IMR-90 (cell line): ENCODE measurements at places on chromosomes 2 and 18. TPM values are rescaled to one million over a fixed set of nuclear protein-coding genes. Genes with fewer than 3 reads are reported as not detected.

- no peaks in the 10 kb centered on the region for H3K27me3 ChIP-seq
- H3K27ac ChIP-seq: no peak overlapping the region
- H3K36me3 ChIP-seq: no peaks in the 10 kb centered on the region
- peaks cover 5% of the 10 kb centered on the region for H3K4me1 ChIP-seq
- peak; percentile 36 for DNase-seq
Observed at GRCh38 chr2:164917296-164917903, 37.9 kb downstream of the SLC38A11 start.

- no peak overlapping the region for H3K4me3 ChIP-seq
- no peak overlapping the region for H3K27ac ChIP-seq
- H3K4me1 ChIP-seq: peaks cover 4% of the 10 kb centered on the region; the same call in 1 of the 2 replicates
- no peaks in the 10 kb centered on the region for H3K36me3 ChIP-seq
Observed at GRCh38 chr2:9152975-9153642, 53.5 kb upstream of the ASAP2 start.

DNA sequence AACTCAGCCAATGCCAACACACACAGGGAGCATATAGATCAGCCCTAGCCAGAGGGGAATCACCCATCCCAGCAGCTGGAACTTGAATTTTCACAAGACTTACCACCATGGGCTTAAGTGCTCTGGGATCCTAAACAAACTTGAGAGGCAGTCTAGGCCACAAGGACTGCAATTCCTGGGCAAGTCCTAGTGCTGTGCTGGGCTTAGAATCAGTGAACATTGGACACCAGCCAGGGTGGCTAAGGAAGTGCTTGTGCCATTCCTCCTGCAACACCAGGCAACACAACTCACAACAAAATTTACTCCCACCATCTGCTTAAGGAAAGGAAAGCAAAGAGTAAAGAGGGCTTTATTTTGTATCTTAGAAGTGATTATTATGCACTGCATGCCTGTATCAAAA is 38.9 kb downstream of the SRD5A2 start:
- H3K36me3 ChIP-seq: no peaks in the 10 kb centered on the region
- H3K27ac ChIP-seq: no peak overlapping the region
- no peak overlapping the region for H3K4me3 ChIP-seq
- no peaks in the 10 kb centered on the region for H3K27me3 ChIP-seq

DNA sequence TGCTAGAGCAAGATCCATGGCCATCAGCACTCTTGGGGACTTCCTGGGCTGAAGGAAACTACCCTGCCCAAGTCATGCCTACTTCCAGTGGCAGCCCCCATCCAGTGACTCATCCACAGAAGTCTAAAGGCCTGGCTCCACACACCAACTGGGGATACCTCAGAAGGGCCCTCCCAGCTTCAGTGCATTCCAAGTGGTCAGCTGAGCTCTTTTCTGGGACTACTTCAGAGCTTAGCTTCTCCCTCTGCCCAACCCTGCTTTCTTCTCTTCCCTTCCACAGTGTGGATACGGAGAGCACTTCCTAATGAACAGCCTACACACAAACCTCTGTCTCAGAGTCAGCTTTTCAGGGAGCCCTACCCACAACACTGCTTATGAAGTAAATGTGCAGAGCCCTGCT is 66.5 kb downstream of the CLHC1 start:
- H3K27ac ChIP-seq: no peak overlapping the region
- peak; percentile 71 for DNase-seq

GRCh38 chr18:6311456-6312215 is 103.1 kb downstream of the L3MBTL4 start:
- DNase-seq: no peak
- H3K36me3 ChIP-seq: no peaks in the 10 kb centered on the region
- H3K27me3 ChIP-seq: no peaks in the 10 kb centered on the region
- no peak overlapping the region for H3K27ac ChIP-seq
- H3K4me1 ChIP-seq: no peaks in the 10 kb centered on the region

- H3K4me3 ChIP-seq: no peak overlapping the region
- no peak for DNase-seq
- no peaks in the 10 kb centered on the region for H3K36me3 ChIP-seq
- H3K27ac ChIP-seq: no peak overlapping the region
- H3K4me1 ChIP-seq: no peaks in the 10 kb centered on the region
- H3K27me3 ChIP-seq: no peaks in the 10 kb centered on the region
Observed at GRCh38 chr2:50955081-50955480, 76.9 kb downstream of the NRXN1 start.

GRCh38 chr2:47867205-47867604 is 39.1 kb downstream of the FBXO11 start:
- peaks cover under 1% of the 10 kb centered on the region; the same call in 1 of the 2 replicates for H3K36me3 ChIP-seq
- H3K4me3 ChIP-seq: no peak overlapping the region
- H3K27ac ChIP-seq: no peak overlapping the region
- DNase-seq: peak; percentile 75
- no peaks in the 10 kb centered on the region for H3K27me3 ChIP-seq

DNA sequence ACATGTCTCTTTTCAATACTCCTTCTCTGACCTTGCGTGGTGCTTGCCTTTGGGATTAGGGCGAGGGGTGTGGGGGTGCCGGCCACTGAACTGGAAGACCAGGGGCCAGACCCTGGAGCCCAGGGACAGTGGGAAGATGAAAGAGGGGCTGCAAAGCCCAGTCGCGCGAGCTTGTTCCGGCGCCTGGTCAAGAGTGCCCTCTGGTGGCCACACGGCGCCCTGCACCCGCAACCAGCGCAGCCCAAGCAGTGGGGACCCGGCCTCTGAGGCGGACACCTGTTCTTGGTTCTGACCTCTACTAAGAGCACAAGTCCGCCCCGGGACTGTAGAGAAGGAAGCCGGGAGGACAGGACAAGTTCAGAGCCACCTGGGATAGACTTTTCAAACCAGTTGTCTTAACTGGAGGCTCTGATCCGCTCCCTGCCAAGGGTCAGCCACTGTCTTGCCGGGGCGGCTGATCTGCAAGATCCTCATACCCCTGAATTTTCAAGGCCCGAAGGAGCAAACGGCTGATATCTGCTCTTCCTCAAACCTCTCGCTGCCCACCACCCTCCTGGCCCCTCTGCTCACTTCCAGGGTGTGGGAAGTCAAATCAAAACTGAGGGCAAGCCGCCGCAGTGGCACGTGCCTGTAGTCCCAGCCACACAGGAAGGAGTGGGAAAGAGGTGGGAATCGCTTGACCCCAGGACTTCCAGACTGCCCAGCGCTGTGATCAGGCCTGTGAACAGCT is 14.9 kb upstream of the MSH6 start:
- peaks cover 2% of the 10 kb centered on the region; the same call in 1 of the 2 replicates for H3K4me1 ChIP-seq
- peak overlapping the region; percentile 49; the same call in 1 of the 2 replicates for H3K4me3 ChIP-seq
- no peak overlapping the region for H3K27ac ChIP-seq
- DNase-seq: peak; percentile 30
- no peaks in the 10 kb centered on the region for H3K36me3 ChIP-seq

DNA sequence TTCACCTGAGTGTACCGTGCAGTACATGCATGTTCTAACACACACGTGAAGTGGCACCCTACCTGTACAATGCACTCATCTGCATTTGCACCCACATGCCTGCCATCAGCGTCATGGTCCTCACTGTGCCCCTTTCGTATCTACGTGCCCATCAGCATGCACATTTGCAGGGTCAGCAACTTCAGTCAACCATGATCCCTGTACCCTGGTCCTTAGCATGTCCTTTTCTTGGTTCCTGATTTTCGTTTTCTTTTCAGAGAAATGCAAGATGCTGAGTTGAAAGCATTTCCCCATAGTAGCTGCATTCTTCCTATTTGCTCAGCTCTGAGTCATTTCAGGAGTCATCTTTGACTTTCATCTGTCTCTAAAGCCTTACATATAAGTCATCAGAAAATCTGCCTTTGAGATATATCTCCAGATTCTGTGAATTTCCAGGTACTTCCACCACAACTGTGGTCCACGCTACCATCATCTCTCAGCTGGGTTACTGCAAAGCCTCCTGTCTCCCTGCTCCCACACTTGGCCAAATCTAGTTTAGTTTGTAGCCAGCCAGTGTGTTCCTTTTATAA is 14.7 kb upstream of the PUM2 start:
- H3K27ac ChIP-seq: no peak overlapping the region
- H3K4me1 ChIP-seq: peaks cover 12% of the 10 kb centered on the region
- no peaks in the 10 kb centered on the region for H3K36me3 ChIP-seq
- H3K4me3 ChIP-seq: no peak overlapping the region
- no peaks in the 10 kb centered on the region for H3K27me3 ChIP-seq
- DNase-seq: peak; percentile 87

- no peak overlapping the region for H3K4me3 ChIP-seq
- no peak overlapping the region for H3K27ac ChIP-seq
- no peaks in the 10 kb centered on the region for H3K4me1 ChIP-seq
- peaks cover 26% of the 10 kb centered on the region for H3K36me3 ChIP-seq
- DNase-seq: no peak
Observed at GRCh38 chr2:233435436-233436190, 81.3 kb downstream of the DGKD start.

GRCh38 chr2:138475277-138475776 is 26.2 kb upstream of the SPOPL start:
- no peak for DNase-seq
- no peak overlapping the region for H3K27ac ChIP-seq
- no peaks in the 10 kb centered on the region for H3K4me1 ChIP-seq
- H3K36me3 ChIP-seq: no peaks in the 10 kb centered on the region

DNA sequence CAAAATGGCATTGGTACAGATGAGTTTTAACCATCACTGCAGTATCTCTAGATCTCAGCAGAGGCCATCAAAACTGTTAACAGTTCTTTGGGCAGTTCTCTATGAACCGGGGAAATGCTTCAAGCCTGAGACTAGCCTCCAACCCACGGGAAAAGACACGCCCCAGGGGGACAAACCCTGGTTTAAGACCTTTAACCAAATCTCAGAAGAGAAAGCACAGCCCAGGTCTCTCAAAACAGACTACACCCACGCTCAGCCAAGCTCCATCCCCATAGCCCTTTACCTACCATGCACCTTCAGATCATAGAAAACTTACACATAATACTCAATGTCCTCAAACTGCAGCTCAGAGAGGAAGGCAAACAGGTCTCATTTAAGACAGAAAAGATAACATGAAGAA is 78.3 kb downstream of the TMEM163 start:
- no peaks in the 10 kb centered on the region for H3K27me3 ChIP-seq
- no peaks in the 10 kb centered on the region for H3K4me1 ChIP-seq
- H3K36me3 ChIP-seq: no peaks in the 10 kb centered on the region
- H3K4me3 ChIP-seq: no peak overlapping the region

DNA sequence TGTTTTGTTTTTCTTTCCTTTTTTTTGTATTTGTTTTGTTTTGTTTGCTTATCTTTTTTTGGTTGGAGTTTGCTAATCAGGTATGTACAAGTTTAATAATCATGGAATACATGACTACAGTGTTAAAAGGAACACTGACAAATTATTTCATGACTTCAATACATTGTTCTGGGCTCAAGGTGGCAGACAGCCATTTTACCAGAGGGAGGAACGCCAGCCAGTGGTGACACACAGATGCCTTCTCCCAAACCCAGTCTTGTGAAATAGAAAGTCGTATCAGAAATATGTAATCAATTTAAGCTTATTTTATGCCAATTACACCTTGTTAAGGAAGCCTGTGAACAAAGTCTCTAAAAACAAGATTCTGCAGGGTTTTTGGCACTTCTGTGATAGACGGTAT is 264.0 kb upstream of the EPHA4 start:
- no peaks in the 10 kb centered on the region for H3K36me3 ChIP-seq
- no peaks in the 10 kb centered on the region for H3K4me1 ChIP-seq
- H3K27me3 ChIP-seq: no peaks in the 10 kb centered on the region
- no peak overlapping the region for H3K4me3 ChIP-seq
- DNase-seq: no peak

DNA sequence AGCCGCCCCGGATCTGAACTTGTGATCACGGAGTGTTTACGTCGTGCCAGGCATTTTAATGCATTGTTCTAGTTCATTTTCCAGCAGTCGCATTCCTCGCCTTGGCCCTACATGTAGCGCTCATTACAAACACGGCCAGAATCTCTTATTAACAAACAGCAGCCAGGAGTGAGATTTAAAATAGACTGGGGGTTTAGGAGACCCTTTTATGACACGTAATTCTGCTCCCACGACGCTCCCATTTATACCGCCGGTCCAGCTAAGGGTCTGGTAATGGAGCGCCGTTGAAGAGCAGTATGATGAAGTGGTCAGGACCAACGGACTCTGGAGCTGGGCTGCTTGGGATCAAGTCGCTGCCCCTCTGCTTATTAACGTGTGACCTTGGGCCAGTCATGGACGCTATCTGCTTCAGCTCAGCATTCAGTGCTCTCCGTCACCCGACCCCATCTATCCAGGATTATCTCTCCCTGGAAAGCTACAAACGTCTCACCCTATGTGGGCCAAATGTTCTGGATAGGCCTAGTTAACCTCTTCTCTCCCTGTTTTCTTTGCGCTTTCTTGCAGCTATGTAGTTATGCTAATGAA is 745 bp downstream of the MSH2 start:
- H3K27ac ChIP-seq: peak overlapping the region; percentile 22; the same call in 1 of the 2 replicates
- peak; percentile 5 for DNase-seq
- peak overlapping the region; percentile 68 for H3K4me3 ChIP-seq
- no peaks in the 10 kb centered on the region for H3K36me3 ChIP-seq
- H3K27me3 ChIP-seq: no peaks in the 10 kb centered on the region

DNA sequence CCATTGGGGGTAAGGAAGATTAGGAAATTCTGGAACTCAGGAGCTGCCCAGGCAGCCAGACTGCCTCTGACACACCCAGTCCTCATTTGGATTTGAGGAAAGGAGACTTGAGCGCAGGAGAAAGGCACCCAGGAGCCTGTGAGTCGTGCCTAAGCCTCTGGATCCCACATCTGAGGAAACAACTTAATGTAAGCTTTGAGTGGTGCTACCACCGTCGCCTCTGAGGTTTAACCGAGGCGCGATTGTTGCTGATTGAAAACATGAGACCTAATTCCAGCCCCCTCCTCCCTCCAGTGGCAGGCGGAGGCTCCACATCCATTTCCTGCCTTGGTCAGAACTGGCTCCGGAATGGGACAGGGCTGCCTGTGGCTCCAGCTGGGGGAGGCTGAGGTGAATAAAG is 176.7 kb upstream of the PKDCC start:
- no peak for DNase-seq
- H3K27me3 ChIP-seq: no peaks in the 10 kb centered on the region
- peaks cover 22% of the 10 kb centered on the region for H3K4me1 ChIP-seq

PARD6G gene
- total RNA-seq: 2.5 and 3.3 TPM in 2 replicates

ITGA4 gene
- 13.6 and 20.6 TPM in 2 replicates for total RNA-seq

TRIM43 gene
- not detected in 2 replicates for total RNA-seq

EN1 gene
- total RNA-seq: not detected in 2 replicates

UXS1 gene
- 24.7 and 33.7 TPM in 2 replicates for total RNA-seq
